Esophagus squamous epithelium (tissue), 5 donors: ENCODE measurements at places on chromosomes 16 and 17. TPM values are rescaled to one million over a fixed set of nuclear protein-coding genes. Genes with fewer than 3 reads are reported as not detected.

GRCh38 chr17:4074831-4075495 is 67.9 kb downstream of the ZZEF1 start:
- no peak for DNase-seq

DNA sequence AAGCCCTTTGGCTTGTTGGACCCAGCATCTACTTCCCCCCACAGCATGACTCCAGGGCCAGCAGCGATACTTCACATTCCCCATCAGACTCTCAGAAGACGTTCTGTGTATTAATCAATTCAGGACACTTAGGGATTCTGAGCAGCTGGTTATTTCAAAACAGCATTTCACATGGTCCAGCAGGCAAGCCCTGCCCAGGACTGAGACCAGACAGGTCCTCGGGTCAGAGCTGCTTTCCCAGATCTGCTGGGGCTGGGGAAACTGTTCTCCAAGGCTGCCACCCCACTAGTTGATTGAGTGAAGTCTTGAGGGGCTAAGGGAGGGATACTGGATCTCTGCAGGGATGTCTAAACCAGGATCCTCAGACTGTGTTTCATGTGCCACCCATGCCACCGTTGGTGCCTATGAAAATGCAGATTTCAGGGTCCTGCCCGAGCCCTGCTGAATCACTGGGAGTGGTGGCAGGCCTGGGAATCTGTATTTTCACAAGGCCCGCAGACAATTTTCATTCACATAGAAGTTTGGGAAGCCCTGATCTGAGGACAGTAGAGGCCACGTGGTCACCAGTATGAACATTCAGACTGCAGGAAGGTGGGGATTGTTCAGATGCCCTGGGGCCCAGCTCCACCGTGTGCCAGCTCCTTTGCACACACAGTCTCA is 40.6 kb upstream of the CDH5 start:
- no peak for DNase-seq

Gene MT4
- not detected for total RNA-seq

- no peak for DNase-seq
Measured at GRCh38 chr16:60271025-60271771, 1537.1 kb upstream of the GOT2 start.

DNA sequence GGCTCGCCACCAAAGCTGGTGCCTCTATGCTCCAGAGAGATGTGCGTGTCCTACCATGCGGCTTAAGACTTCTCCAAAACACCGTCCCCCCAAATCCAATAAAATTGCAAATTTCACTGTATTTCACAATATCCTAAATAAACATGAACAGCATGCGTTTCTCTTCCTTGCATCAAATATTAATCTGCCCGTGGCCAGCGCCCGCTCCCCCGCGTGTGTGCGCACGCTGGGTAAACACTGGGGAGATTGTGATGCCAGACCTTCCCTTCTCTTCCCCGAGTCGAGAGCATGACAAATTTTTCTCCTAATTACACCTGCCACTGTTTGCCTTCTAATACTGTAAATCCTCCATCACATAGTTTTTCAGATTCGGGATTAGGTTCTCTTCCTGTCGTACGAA is 148.1 kb downstream of the MRM1 start:
- DNase-seq: no peak

Gene TMEM219
- 76.2 TPM for total RNA-seq

DNA sequence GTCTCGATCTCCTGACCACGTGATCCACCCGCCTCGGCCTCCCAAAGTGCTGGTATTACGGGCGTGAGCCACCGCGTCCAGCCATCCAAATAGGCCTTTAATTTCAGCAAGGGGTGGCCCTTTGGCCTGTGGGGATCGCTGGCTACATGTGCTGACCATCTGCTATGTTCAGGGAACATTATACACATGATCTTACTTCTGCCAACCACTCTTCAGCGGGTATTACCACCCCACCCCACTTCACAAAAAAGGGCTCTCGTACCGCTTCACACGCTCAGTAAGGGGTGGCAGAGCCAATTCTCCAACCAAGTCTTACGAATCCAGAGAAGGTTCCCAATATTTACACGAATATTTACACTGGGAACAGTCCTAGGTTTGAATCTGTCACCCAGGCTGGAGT is 11.8 kb downstream of the CCDC92B start:
- no peak for DNase-seq

Gene LAT
- 1.6 TPM for total RNA-seq

Gene MPP2
- total RNA-seq: 0.18 TPM

Gene CLEC18B
- 0.99 TPM for total RNA-seq

DNA sequence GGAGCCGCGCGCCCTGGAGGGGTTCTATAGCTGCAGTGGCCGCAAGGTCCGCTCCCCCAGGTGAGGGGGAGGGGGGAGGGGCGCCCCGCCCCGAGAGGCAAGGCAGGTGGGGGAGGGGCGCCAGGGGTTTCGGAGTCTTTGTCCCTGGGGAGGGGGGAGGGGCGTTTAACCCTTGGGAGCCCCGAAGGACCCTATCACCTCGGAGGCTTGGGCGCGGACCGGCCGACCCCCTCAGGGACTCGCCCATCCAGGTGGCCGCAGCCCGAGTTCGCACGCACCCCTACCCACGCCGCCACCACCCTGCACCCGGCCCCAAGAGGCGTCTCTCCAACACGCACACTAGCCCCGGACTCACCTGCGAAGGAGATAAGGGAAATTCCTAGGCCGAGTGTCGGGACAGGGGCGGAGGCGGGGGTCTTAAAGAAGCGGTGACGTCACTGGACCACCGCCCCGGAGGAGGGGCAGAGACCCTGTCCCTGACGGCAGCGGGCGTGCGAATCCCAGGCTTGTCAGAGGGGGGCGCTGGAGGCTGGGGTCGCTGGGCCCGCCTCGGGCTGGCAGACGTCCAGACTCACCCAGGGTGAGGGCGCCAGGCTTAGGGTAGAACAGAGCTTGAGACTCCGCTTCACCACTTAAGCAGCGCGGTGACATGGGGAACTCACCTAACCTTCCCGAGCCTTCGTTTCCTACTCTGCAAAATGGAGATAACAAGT is at the start of gene CLDN6:
Gene CLDN6, minus strand, starts transcription at position 390 of the 713 bp plus-strand sequence. CDS start 2,162 bp downstream, outside the sequence.
- DNase-seq: no peak

Gene CDC6
- 17.8 TPM for total RNA-seq

Gene ABCA3
- 3.1 TPM for total RNA-seq

DNA sequence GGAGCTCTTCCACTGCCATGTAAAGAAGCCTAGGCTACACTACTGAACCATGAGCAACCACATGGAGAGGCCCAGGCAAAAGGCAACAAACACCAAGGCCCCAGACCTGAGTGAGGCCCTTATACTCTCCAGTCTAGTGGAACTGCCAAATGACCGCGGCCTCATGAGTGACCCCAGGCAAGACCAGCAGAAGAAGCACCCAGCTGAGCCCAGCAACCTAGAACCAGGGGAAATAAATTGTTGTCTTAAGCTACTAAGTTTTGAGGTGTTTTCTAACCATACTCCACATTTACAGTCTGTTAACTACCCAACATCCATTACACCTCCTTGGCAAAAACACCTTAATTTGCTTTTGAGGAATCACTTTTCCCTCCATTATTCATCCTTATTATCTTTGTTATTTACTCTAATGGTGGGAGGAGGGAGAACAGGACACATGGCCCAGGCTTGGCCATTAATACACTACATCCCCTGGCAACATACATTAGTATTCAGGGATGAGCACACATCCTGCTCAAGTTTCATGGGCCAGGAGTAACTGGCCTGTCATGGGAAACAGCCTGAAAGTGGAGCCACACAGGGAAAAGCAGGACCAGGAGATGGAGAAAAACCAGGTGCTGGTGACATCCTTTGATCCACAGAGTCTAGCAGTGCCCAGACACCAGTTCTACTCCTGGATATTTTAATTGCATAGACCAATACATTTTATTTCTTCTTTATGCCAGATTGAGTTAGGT is 26.2 kb downstream of the SLC39A11 start:
- no peak for DNase-seq

- DNase-seq: no peak
Measured at GRCh38 chr17:7835814-7836595, 2.0 kb downstream of the KDM6B start.

- no peak for DNase-seq
Measured at GRCh38 chr17:50661795-50662391, 27.2 kb downstream of the ABCC3 start.

DNA sequence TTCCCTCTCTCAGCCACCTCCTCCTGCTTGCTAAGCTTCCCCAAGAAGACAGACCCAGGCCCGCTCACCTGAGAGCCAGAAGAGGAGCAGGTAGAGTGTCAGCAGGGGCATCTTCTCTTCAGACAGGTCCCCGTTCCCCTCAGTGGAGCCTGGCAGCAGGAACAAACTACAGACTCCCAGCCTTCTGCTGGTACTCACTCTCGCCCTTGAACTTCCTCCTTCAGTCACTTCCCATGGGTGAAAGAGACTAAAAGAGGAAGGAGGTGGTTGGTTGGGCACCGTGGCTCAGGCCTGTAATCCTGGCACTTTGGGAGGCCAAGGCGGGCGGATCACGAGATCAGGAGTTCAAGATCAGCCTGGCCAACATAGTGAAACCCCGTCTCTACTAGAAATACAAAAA is at the start of gene CD300LF:
Gene CD300LF, minus strand, starts transcription at position 168 of the 400 bp plus-strand sequence. Its CDS starts 57 bp downstream, at position 111.
- DNase-seq: no peak

Gene CCDC154
- total RNA-seq: not detected

- no peak for DNase-seq
Measured at GRCh38 chr16:17420816-17421215, 49.9 kb downstream of the XYLT1 start.

DNA sequence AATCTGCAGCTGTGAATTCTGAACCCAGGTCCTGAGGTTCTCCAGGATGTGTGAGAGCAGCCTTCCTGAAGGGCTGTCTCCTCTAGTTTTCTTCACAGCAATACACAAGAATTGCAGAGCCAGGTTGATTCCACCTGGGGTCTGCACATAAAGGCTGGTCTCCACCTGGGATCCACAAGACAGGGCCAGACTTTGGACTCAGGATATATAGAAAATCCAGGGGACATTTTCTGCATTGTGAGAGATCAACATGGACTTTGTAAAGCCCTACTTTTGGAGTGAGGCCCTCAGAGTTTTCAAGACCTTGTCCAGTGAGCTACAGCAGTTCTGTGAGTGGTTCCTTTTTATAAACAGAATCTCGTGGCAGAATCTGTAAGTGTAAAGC is 6.3 kb downstream of the ZNF267 start:
- no peak for DNase-seq

DNA sequence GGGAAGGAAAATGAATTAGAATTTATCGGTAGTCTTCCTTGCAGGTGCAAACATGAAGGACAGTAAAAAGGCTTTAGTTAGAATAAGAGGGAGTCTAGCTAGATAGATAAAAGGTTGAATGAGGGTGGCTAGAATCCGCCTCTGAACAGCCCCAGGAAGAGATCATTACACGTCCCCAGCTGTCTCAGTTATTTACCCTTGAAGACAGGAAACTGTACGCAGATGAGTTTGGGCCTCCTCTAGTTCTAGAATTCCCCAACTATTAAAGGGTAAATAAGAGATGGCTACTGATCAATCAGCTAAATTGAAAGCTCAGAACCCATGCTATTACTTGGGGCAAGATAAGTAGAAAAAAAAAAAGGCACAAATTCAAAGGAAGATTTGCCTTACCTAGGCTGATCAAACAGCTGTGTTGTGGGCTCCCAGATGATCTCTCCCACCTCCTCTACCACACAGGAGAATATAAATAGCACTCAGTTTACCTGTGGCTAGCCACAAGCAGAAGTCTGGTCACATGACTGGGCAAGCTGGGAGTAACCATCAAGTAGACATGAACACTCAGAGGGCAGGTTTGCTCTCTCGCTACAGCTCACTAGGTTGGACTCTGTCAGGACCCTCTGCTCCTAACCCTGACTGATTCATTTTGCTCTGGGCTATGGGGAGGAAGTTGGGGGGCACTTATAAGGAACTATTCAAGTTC is 17.0 kb downstream of the FAM117A start:
- DNase-seq: no peak

Gene TNFSF12
- 3.7 TPM for total RNA-seq

- no peak for DNase-seq
Measured at GRCh38 chr16:24156777-24157176, 99.4 kb upstream of the CACNG3 start.

Gene ALOX12
- 28.5 TPM for total RNA-seq

- no peak for DNase-seq
Measured at GRCh38 chr17:4947010-4947410, 1.3 kb downstream of the PFN1 start.

Gene RAB26
- total RNA-seq: 4.2 TPM

- no peak for DNase-seq
Measured at GRCh38 chr16:546909-547770, 13.1 kb upstream of the PRR35 start.

Gene TLCD2
- 6.0 TPM for total RNA-seq

Gene TBX2
- total RNA-seq: 13.4 TPM

Gene OR1F1
- total RNA-seq: not detected

GRCh38 chr17:57762452-57763395 is 17.6 kb upstream of the CCDC182 start:
- DNase-seq: no peak

Gene CD7
- total RNA-seq: 4.4 TPM

Gene TPSAB1
- total RNA-seq: 3.0 TPM

DNA sequence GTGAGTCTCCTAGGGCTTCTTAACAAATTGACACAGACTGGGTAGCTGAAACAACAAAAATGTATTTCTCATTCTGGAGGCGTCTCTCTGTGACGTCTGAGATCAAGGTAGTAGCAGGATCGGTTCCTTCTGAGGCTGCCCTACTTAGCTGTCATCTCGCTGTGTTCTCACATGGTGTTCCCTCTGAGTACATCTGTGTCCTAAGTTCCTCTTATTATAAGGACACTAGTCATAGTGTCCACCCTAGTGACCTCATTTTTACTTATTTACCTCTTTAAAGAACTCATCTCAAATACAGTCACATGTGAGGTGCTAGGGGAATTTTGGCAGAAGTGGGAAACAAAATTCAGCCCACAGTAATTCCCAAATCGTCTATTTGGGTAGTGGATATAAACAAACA is 529.1 kb downstream of the NPIPA7 start:
- no peak for DNase-seq

DNA sequence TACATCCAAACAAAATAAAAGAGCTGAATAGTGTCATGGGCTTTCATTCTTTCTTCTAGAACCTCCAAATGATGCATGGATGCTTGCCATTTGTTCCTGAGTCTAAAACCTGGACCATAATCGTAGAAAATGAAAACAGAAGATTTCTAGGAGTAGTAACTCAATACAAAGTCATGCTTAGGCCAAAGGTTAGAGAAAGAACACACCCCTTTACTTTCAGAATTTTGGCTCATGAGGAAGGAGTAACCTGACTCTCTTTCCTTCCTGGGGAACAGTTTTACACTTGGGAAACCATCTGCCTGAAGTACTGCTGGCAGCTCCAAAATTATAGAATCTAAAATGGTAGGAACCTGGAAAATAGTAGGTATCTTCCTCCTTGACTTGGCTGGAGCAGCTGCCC is 137.2 kb downstream of the SNX11 start:
- DNase-seq: no peak

DNA sequence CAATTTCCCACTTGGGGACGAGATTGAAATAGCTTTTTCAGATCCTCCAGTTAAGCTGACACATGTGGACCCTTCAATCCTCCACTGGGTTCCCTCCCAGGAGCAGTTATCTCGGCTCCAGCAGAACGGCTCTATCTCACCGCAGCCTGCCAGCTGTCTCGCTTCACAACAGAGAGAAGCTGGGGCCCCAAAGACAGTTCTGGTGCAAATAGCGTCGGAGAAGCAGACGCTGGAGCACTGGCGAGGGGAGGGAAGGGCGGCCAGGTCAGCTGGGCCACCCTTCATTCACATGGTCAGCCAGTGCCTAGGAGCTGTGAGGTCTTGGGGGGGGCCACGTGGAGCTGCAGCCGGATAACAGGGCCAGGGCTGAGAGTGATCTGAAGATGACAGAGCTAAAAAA is 141.3 kb upstream of the SDK2 start:
- no peak for DNase-seq

- no peak for DNase-seq
Measured at GRCh38 chr16:57647136-57647875, 18.9 kb downstream of the ADGRG1 start.

Gene ZPBP2
- not detected for total RNA-seq

Gene ZNF423
- total RNA-seq: 1.4 TPM

- DNase-seq: no peak
Measured at GRCh38 chr17:65799454-65799853, 238.0 kb upstream of the AXIN2 start.
